ENCODE measurements at places on chromosomes 6 and 20.

- DNase-seq: no peak
These were observed 322.1 kb upstream of the NT5E start for GRCh38 chr6:85127696-85128243.

DNA sequence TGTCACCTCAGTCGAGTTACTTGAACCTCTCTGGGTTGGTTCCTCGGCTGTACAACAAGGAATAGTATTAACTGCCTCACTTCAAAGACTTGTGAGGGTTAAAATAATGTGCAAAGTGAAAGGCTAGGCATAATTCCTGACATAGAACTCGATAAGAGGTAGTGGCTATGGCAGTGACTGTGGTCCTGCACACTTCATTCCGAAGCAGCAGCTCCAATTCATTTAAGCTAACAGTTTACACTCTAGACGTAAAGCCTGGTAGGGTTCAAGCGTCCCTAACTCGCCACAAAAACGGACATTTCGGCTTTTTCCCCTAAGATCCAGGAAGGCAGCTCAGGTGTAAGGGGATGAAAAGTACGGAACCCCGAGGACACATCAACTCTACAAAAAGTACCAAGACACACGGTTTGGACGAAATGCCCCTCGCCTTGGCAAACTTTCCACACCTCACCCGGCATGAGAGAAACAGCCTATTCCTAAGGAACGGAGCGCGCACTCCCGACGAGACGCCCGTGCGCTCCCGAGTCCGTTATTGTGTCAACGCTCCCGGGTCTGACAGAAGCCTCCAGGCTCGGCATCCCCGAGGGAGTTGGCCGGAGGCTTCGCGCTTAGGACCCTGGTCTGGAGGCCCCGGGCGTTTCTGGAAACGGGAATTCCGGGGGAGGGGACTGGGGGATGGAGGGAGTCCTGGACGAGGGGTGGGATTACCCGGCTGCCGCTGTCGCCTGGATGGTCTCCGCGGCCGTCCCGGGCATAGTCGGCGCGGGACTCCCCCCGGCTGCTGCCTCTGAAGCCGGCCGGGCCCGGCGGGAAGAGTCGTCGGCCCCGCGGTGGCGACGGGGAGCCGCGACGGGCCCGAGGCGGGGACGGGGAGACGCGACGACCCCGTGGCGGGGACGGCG lies 937 bp downstream of the ZNF318 start:
- peak; percentile 89 for DNase-seq

- DNase-seq: no peak
These were observed 151.9 kb downstream of the CFAP61 start for GRCh38 chr20:20204256-20204655.

GRCh38 chr6:14202947-14203346 lies 85.4 kb downstream of the CD83 start:
- DNase-seq: no peak

DNA sequence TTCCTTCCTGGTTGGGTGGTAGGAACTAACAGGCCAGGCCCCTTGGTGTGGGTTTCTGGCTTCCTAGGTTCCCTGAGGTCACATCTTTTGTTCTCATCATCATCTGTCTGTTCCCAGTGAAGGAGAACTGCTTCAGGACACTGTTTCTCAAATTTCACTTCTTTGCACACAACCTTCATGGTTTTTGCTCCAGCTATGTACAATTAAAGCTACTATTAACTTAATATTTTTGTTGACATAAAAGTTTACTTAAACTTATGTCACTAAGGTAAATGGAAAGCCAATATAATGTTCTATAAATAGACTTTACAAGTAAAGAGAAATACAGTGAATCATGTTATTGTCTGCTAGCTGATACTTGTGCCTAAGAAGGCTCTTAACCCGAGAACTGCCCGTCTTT lies 120.7 kb upstream of the KCNG1 start:
- DNase-seq: no peak

DNA sequence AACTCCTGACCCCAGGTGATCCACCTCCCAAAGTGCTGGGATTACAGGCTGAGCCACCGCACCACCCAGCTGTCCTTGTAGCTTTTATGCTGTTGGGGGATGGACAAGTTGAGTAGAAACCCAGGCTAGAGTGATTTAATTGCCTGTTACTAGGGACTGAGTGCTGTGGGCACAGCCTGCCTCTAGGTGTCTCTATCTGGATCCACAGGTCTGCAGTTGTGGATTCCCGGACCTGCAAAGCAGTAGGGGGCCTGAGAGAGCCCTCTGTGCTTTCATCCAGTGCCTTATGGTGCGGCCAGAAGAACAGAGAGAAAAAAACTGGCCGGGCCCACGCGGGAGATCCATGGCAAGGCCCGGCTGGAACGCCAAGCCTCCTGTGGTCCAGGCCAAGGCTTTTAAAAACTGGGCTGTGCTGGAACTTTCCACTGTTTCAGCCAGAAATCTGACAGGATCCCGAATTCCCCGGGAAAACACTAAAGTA lies 5.2 kb downstream of the SIRPA start:
- DNase-seq: peak; percentile 84
